ENCODE measurements at places on chromosomes 3 and 15.
A peak's percentile ranks its signal among the peaks of the same experiment; 100 is the strongest.

GRCh38 chr3:10187290-10187876, 22.7 kb downstream of the IRAK2 start:
- DNase-seq = no peak

GRCh38 chr3:63909431-63909830, 2.8 kb downstream of the SCAANT1 start:
- no peak for DNase-seq

DNA sequence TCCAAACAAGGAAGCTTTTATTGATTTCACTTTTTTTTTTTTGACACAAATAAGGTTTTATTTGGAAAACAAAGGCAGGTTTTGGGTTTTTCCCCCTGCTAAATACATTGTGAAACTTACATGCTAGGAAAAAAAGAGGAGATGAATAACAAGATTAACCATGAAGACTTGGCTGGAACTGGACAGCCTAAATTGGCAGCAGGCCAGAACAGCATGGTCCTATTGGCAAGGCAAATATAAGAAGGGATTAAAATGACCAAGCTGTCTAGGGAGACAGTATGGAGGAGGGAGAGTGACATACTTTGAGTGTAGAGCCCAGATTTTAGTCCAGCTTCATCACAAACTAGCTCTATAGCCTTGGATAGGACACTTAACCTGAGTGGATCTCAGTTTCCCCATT, 63.9 kb upstream of the BBX start:
- DNase-seq = peak; percentile 2

DNA sequence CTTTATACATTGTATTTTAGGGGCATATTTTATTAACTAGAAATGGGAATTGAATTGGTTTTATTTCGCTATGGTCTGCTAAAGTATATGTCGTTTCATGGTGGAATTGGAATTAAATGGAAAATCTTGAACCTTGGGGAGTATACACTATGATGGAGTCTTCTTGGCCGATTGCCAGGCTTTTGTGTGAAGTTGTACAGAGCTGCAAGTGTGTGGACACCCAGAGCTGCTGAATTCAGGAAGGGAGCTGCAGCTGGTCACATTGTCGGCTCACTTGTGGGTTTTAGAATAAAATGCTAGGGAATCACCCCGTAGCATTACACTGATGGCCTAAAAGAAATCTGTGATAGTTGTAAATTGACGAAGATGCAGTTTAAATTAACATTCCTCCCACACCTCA, 35.1 kb downstream of the USP3 start:
- DNase-seq = no peak

- no peak for DNase-seq
Measured at GRCh38 chr15:83164111-83164770, 43.4 kb downstream of the HDGFL3 start.

- no peak for DNase-seq
Measured at GRCh38 chr15:70480196-70480856, 283.0 kb downstream of the UACA start.

DNA sequence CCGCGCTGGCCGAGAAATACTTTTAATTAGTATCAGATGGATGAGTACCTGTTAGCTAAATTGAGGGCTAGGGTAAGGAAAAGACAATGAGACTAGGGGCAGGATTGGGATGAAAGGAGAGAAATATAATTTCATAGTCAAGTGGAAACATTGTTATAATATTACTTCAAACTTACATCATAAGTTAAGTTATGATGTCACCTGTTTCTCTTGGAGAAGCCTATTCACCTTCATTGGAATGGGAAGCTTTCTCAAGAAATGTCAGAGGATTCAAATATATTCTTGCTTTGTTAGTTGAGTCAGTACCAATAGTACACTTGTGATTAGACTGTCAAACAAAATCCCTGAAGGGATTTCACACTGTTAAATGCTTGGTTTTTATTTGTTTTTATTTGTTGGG, 116.2 kb downstream of the NEO1 start:
- DNase-seq = no peak

- no peak for DNase-seq
Measured at GRCh38 chr15:41180206-41180789, 50.3 kb downstream of the EXD1 start.

DNA sequence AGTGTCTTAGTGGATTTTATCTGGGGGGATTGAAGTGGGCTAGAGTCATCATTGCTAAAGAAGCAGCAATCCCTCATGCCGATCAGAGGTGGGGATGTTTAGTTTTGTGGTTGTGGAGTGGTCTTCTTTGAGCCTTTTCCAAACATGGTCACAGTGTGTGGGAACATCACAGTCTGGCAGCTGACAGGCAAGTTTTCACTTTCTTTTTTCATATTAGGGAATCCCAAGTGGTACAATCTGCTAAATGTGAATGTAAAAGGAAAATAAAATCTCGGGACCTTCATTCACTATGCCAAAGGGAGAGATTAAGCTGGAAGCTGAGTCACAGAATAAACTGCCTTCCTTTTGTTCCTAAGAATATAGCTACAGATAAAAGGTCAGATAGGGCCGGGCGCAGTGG, 10.4 kb upstream of the CX3CR1 start:
- no peak for DNase-seq

GRCh38 chr3:119013951-119014350, 20.7 kb downstream of the IGSF11 start:
- DNase-seq = no peak

- DNase-seq = no peak
Measured at GRCh38 chr3:161310649-161311423, 60.5 kb downstream of the SPTSSB start.

DNA sequence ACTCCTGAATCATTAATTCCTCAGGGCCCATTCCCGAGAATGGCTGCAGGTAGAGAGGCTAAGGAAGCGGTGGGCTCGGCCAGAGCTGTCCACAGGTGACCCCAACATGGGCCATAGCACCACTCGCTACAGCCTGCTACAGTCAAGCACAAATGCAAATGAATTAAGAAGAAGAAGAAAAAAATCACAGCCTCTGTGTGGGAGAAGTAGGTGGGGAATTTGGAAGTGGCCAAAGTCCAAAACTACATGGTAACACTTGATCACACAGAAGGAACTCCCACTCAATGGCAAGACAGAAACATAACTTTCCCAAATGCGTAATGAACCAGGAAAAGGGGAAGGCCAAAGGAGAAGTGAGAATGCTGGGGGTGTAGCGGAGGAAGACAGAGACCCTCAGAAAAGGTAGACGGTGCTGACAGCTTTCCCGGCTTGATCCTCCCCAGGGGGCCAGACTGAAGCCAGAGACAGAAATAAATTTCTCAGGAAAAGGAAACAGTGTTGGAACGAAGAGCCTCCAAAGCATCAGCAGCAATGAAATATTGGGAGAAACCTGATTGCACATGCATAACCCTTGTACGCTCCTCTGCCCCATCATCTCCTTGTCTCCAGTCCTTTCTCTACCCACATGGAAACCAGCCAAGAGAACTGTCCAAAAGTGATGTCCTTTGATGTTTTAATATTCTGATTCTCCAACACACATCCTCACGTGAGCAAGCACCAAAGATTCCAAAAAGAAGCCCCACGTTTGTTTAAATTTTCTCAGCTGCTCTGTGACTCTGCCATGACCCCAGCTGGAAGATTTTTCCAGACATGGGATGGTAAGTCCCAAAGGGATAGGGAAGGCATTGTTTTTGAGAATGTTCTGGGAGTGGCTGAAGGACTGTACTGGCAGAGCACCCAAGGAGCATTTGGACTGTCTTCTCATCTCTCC, 107.6 kb downstream of the OXNAD1 start:
- no peak for DNase-seq

DNA sequence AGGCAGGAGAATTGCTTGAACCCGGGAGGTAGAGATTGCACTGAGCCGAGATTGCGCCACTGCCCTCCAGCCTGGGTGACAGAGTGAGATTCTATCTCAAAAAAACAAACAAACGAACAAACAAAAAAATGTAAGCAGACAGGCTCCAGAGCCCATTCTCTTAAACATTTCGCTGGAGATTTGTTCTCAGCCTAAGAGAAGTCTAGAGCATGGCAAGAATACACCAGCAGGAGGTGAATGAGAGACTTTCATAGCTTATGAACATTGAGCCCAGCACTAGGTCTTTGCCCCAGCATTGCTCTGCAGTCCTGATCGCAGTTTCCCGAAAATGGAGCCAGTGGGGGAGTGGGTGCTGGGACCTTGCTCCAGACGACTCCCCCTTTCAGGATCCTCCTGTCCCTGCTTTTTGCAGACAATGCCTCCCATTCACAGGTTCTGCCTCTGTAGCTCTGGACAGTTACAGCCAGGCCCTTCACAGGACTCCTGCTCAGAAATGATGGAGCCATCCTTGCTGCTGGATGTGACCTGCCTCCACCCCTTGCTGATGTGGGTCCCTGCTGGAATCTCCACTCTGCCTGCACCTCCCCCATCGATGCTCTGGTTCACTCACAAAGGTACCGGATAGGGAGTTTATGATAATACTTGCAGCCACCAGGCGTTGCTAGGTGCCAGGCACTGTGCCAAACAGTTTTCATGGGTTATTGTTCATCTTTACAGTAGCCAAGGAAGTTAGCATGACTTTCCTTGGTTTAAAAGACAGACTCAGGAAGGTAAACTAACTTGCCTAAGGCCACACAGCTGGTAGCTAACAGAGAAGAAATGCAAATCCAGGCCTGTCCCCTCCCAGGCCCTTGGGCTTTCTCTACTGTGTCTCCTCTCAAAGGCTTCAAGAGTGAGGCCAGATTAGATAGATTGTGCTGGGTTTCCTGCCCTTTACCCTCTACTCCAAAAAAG, 329.7 kb upstream of the TLE3 start:
- no peak for DNase-seq

GRCh38 chr15:96333131-96334016, 2.9 kb downstream of the NR2F2 start:
- DNase-seq = peak; percentile 49

DNA sequence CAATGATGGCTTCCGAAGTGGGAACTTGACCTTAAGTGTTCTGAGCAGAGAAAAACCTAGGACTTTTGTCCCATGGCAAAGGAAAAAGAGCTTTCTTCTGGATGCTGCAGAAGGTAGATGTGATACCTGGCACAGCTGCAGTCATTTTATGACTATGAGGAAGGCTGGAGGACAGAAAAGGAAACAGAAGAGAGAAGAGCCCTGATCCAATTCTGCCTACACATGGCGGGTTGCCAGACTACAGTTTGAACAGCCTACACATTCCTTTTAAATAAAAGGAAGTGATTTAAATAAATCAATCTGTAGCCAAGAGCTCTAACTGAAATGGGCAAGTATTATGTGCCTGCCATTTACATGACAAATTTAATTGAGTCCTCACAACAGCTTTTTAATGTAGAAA, 43.6 kb upstream of the CHRNB4 start:
- no peak for DNase-seq

DNA sequence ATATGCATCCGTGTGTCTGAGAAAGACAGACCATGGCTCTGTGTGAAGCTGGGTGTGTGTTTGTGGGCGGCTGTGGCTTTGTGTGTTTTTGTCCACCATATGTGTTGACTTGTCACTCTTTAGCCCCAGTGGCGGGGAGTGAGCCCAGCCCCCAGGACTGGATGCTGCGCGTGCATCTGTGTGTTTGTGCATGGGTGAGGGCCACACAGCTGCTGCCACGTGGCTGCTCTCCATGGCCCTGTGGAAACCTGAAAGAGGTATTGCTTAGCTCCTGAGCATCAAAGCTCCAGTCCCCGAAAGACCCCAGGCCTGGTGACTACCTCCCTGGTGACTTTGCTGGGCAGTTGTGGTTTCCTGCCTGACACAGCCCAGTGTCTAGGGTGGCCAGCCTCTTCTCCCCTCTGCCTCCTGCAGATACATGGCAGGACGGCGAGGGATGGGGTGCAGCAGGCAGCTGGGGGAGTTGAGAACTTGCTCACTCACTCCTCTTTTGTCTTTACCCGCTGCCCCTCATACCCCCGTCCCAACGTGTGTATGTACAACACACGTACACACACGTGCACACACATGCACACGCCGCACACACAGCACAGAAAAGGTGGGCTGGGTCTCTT, 6.5 kb downstream of the EPHB3 start:
- DNase-seq = peak; percentile 43

DNA sequence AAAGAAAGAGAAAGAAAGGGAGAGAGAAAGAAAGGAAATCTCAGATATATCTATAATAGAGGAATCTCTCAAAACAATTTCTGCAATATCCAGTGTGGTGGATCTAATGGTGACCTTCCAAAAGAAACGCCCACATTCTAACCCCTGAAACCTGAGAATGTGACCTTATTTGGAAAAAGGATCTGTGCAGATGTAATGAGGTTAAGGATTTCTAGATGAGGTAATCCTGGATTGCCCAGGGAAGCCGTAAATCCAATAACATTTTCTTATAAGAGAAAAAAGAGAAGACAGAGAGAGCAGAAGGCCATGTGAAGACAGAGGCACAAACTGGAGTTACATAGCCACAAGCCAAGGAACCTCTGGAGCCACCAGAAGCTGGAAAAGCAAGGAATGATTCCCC, 307.6 kb downstream of the ZBTB20 start:
- DNase-seq = no peak

- no peak for DNase-seq
Measured at GRCh38 chr3:32603064-32603463, 32.4 kb upstream of the DYNC1LI1 start.

DNA sequence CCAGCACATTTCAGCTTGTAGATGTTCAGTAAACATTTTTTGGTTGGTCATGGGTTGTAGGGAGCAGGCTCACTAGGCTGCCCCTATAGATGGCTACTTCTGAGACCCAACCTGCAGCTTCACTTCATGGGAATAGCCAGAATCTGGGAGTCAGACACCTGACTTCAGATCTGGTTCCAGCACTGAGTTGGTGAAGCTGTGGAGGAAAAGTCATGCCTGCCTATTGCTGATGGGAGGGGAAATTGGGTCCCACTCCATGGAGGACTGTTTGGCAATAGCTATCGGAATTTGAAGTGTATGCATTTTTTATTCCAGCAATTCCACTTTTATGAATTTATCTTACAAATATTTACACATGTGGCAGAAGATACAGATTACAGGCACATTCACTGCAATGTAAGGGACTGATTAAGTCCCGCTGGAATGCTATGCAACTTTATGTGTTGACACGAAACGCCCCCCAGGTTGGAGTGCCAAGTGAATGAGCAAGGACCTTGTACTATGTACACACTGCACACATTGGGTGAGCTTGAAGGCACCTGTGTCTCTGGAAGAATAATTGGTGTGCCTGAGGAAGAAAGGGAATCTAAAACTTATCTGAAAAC, 7.8 kb upstream of the CCR1 start:
- no peak for DNase-seq

- DNase-seq = no peak
Measured at GRCh38 chr3:23911397-23911796, 5.4 kb downstream of the NKIRAS1 start.

GRCh38 chr3:58234516-58234931, 3.1 kb upstream of the ABHD6 start:
- no peak for DNase-seq

All from cerebellar cortex (tissue), 1 donor.